HT1080 (cell line): ENCODE measurements at places on chromosomes 12 and 14.
A peak's percentile ranks its signal among the peaks of the same experiment; 100 is the strongest.

DNA sequence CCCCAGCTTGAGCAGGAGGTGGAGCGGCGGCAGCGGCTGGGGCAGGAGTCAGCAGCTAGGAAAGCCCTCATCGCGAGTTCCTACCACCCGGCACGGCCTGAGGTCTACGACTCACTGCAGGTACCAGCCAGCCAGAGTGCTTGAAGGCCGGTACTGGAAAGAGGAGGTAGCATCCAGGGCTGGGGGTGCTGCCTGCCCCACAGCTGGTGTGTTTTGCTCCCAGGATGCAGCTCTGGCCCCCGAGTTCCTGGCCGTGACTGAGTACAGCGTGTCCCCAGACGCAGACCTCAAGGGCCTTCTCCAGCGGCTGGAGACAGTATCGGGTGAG is 1.6 kb downstream of the OGFOD2 start:
- DNase-seq, result no peak

- DNase-seq, result no peak
These were observed 35.2 kb downstream of the HMGA2 start for GRCh38 chr12:65859519-65859918.

- DNase-seq, result no peak
These were observed 60.6 kb upstream of the KCNA1 start for GRCh38 chr12:4849115-4849541.

GRCh38 chr12:6345319-6346091 is 3.6 kb upstream of the TNFRSF1A start:
- peak; percentile 94 for DNase-seq

- DNase-seq, result no peak
These were observed 1.4 kb upstream of the KERA start for GRCh38 chr12:91059211-91059610.

GRCh38 chr12:92619026-92619425 is 83.8 kb upstream of the PLEKHG7 start:
- no peak for DNase-seq

- DNase-seq, result no peak
These were observed 31.3 kb upstream of the ATP2A2 start for GRCh38 chr12:110249716-110250225.

- DNase-seq, result peak; percentile 2
These were observed 23.1 kb downstream of the MGAT4C start for GRCh38 chr12:86233126-86233525.

- DNase-seq, result no peak
These were observed 8.3 kb downstream of the OR4K17 start for GRCh38 chr14:20118795-20119194.

DNA sequence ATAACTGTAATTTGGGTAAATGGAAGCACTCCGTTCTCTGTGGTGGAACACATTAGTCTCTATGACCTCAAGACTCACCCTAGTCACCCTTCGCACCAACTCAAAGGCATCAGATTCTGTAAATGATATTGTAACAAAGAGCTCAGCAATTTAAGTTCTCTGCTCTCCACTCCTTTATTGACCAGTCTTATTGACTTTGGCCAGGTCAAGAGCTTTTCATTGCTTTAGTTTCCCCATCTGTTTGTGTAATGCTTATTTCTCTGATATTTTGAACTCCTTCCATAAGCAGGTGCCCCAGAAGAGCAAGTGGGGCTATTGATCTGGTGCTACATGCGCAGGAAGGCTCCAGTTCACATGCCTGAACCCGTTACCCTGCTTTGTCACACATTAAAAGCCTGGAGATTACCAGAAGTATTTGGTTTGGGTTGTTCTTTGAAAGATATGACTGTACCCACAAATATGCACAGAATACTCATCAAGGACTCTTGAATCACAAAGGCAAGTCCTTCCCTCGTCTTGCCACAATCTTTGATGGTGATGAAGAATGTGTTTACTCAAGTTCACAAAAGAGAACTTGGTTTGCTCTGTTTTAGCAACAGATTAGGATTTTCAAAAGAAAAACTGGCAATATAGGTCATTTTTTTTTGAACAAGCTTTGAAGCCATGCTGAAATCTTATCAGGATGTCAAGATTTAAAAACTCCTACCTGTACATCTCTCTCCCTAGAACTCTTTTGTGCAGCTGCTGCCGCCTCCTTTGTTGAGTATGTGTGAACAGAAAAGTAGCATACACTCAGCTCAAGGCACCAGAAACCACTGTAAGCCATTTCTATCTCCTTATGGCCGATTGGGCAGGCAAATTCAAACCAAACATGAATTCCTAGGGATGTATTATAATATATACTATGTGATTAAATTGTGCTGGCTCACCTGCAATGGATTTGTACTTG is 193.9 kb downstream of the BCAT1 start:
- peak; percentile 89 for DNase-seq

- no peak for DNase-seq
These were observed 182.9 kb downstream of the EXOC5 start for GRCh38 chr14:57085801-57086200.

DNA sequence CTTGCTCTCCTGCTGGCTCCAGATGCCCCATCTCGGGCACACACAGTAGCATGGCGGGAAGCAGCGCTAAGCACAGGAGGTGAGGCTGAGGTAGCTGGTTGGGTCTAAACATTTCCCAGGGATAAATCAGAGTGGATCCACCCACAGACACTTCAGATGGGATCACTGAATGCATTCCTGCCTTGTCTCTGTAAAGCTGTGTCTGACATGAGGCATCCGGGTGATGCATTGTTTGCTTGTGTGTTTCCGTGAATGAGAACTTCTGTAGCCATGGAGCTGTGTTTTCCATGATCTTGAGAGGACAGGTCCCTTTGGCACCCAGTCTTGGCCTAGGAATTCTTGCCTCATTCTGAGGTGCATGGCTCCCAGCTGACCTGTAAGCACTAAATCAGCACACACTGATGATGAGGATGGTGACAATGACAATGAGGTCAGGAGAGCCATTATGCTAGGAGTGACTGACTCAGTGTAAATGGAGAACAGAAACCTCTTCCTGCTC is 6.7 kb upstream of the KRT75 start:
- peak; percentile 53 for DNase-seq

GRCh38 chr14:78709795-78710557 is 539.8 kb downstream of the NRXN3 start:
- DNase-seq, result no peak

DNA sequence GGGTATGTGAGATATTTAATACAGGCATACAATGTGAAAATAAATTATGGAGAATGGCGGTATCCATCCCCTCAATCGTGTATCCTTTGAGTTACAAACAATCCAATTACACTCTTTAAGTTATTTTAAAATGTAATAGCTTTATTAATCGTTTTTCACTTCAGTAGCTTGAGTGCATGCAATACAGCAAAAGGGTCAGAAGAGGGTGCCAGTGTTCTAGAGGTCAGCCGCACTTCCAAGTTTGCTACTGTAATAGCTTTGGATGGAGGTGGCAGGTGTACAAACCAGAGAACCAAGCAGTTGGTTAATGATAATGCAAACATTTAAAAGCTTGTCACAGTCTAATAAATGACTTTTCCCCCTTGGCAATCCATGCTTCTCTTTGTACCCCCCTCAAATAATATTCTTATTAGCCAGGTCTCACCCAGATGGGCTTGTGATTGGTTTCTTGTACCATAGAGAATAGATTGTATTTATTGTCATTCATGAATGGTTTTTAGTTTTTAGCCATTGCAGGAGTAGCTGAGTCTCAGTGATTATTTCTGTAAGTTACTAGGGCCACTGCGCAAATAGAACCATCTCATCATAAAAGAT is 127.0 kb downstream of the ERC1 start:
- peak; percentile 48 for DNase-seq

DNA sequence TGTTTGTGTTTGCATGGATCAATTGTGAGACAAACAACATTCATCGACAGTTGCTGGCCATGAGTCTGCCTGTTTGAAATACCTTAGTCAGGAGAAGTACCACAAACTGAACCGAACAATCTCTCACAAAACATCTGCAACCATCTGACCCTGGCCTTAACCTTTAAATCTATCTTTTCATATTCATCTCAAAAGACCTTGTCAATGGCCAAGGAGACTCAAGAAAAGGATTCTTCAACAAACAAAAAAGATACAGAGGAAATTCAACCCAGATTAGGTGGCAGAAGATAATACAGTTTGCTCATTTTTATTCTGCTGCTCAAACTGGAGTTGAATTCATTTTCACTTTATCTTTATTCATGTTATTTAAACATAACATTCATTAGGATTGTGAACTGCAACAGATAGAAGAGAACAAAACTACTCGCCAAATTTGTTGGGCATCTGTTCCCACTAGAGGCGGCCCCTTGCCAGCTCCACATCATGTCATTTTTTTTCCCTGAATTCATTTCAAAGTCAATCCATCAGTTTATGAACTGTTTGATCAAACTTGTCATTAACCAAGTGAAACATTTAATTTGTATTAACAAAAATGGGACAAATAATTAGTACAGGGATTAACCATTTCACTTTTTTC is 152.3 kb upstream of the OTX2 start:
- no peak for DNase-seq

DNA sequence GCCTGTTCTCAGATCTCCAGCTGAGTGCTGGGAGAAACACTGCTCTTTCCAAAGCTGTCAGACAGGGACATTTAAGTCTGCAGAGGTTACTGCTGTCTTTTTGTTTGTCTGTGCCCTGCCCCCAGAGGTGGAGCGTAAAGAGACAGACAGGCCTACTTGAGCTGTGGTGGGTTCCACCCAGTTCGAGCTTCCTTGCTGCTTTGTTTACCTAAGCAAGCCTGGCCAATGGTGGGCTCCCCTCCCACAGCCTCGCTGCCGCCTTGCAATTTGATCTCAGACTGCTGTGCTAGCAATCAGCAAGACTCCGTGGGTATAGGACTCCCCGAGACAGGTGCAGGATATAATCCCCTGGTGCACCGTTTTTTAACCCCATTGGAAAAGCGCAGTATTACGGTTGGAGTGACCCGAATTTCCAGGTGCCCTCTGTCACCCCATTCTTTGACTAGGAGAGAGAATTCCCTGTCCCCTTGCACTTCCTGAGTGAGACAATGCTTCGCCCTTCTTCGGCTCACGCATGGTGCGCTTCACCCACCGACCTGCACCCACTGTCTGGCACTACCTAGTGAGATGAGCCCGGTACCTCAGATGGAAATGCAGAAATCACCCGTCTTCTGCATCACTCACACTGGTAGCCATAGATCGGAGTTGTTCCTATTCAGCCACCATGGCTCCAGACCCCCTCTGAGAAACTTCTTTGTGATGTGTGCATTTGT is 650.3 kb upstream of the ALG10B start:
- no peak for DNase-seq

DNA sequence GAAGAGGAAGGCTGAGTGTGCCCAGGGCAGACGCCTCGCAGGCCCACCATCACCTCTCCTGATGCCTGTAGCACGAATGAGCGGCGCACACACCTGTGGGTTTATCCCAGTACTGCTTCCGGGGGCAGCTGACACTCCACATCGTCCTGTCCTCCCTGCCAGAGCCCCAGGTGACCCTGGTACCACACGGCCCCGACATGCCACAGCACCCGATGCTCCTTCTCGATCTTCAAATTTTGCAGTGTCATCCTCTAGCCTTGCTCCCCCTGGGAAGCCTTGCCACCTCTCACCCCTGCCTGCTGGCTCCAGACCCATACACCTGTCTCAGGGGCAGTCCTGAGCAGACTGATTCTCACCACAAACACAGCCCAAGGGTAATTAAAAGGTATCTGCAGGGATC is 40.6 kb downstream of the ANO2 start:
- DNase-seq, result no peak
